ENCODE measurements at places on chromosomes 2 and 18. TPM values are rescaled to one million over a fixed set of nuclear protein-coding genes. Genes with fewer than 3 reads are reported as not detected.

Gene RUFY4
- not detected for total RNA-seq

Gene STON1
- total RNA-seq, result 1.7 TPM

Gene TMEM37
- 1.2 TPM for total RNA-seq

Gene PMAIP1
- total RNA-seq, result 16.5 TPM

Gene FAM110C
- total RNA-seq, result 21.1 TPM
